DMS 273 treated with DMSO at 0.1 percent for 48 hours (cell line): ENCODE measurements at places on chromosomes 13 and 19.

GRCh38 chr19:21851596-21852345 lies 15.8 kb upstream of the ZNF43 start:
- DNase-seq, result peak; percentile 88

GRCh38 chr19:16032509-16033135 lies 43.7 kb upstream of the TPM4 start:
- DNase-seq, result no peak

- DNase-seq, result no peak
Measured at GRCh38 chr13:39998166-39998565, 342.7 kb downstream of the COG6 start.

DNA sequence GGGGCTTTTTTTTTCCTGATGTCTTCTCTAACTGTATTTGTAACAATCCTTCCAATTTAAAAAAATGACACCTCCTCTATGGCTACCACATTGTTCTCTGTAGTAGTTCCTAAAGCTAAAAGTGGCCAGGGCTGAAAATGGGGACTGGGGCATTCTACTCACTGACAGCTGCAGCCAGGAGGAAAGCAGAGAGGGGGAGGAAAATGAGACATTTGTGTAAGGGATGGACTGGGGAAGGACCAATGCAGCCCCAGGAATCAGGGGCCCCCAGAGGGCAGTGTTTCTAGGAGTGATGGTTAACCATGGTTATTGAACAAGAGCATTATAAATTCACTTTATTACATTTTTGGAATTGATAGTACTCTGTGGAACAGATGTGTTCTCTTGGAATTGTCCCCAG lies 34.3 kb upstream of the C1QTNF9 start:
- DNase-seq, result no peak

- DNase-seq, result no peak
Measured at GRCh38 chr19:46608581-46609345, 7.6 kb downstream of the CALM3 start.

DNA sequence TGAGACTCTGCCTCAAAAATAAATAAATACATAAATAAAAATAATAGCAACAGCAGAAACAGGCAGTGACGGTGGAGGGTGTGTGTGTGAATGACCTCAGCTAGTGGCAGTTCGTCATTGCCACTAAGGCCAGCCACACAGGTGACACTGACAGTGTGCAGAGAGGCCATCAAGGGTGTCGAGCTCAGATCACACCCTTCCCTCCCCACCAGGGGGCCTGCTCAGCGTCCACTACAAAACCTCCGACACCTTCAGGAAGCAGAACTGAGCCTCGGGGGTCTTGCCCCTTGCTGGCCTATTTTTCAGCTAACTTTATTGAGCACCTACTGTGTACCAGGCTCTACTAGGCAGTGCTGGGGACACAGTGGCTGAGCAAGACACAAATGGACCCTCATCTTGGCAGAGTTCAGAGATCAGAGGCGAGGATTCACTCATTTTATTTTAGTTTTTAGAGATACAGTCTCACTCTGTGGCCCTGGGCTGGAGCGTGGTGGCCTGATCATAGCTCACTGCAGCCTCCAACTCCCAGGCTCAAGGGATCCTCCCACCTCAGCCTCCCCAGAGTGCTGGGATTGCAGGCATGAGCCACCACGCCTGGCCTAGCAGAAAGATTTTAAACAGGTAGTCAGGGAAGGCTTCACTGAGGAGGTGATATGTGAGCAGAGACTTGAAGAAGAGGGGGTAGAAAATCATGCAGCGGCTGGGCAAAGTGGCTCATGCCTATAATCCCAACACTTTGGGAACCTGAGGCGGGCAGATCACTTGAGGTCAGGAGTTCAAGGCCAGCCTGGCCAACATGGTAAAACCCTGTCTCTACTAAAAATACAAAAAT lies 30.3 kb upstream of the SEMA6B start:
- no peak for DNase-seq

DNA sequence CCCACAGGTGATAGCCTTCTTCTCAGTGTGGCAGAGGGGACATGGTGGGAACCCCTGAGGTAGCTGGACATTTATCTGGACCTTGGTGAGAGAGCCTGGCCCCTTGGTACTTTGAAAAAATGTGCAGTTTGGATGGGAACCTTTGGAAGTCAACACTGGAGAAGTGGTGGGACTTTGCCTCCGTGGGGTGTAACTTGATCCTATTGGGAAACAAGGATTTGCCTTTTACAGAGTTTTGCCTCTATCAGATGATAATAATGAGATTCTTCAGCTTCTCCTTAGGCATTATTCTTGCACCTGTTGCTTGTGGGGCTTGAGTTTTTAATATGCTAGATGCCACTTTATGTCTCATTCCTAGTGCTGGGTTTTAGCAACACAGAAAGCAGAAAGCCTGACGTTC lies 99.0 kb downstream of the ERCC5 start:
- no peak for DNase-seq

GRCh38 chr19:5864725-5865486 lies 5.4 kb downstream of the FUT5 start:
- DNase-seq, result no peak

GRCh38 chr13:76982061-76982460 lies 9.8 kb upstream of the CLN5 start:
- no peak for DNase-seq

DNA sequence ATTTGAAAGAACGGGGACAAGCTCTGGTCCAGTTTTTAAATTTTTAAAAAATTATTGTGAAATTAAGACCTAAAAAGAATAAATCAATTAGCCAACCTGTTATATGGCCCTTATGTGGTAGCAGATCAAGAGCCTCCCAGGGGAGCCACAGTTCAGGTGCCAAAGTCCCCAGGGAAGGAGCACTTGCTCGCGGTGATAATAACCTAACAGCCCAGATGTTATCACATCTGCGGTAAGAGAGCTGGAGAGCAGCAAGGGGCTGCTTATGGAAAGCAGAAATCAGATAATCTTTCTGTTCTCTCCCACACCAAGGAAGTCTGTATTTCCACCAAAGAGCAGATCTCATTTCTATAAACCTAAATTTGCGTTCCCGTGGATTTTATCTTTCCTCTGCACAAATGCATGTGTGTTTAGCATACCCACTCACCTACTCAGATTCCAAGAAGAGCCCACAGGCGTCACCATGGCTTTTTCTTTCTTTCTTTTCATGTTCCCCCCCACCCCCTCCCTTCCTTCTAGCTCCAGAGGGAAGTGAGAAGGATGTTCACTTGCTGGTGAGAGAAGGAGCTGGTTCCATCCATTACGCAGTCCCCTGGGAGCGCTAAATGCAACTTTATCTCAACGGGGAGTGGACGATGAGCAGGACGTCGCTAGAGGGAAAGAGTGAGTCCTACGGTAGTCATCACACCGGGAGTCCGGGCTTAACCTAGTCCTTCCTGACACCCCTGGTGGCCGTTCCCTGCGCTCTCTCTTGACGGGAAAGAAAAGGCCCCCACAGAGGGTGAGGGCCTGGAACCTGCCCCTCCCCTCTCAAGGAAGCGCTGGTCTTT lies 1.6 kb upstream of the POU4F1 start:
- no peak for DNase-seq

DNA sequence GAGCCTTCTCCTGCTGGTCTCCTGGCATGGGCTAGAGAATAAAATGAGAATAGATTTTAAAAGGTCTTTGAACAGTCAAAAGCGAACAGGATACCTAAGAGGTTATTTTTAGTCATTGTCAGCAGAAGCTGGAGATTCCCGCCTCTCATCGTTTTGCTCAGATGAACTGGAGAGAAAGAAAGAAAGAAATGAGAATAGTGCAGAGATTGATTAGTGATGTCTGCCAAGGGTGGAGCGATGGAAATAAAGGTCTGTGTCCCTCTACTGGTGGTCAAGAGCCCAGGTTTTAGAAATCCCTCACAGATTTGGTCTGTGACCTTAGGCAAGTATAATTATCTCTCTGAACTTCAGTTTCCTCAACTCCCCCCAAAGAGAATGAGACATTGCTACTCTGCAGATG lies 5.3 kb downstream of the NCAN start:
- DNase-seq, result no peak

GRCh38 chr19:21127001-21127400 lies 14.8 kb upstream of the ZNF431 start:
- no peak for DNase-seq

DNA sequence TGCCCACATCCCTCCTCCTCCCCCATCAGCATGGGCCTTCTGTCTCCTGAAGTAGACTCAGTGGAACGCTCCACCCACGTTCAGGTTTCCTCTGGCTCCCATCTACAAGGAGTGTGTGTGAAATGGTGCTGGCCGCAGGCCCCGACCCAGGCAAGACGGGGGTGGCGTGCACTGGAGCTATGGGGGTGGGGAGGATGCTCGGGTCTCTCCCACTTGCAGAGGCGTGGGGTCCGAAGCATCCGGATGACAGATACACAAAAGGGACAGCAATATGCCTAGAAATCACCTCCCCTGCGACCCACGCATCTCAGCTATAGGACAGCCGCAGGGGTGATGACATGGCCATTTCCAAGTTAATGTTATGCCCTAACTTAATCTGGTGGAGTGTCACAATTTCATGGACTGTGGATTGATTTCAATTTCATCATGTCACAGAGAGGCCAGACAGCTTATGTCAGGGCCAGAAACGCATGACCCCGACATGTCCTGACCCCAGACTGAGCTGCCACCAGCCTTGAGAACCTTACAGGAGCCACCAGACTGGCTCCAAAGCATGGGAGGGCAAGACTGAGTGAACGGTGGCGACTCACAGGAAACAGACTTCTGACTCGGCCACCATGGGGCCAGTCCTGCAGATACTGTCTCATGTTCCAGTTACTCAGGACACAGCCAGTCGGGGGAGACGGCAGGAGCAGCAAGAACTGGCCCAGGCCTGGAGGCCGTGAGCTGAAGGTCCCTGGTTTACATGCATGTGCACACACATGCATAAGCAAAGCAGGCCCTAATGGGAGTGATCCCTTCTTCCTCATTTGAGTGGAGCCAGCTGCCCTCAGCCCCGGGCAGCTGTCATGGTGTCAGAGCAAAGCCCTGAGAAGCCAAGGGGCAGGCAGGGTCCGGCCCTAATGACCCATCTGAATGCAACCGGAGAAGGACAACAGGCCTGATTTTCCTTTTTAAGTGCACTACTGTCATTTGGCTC lies 82.2 kb downstream of the SLC7A1 start:
- DNase-seq, result no peak

DNA sequence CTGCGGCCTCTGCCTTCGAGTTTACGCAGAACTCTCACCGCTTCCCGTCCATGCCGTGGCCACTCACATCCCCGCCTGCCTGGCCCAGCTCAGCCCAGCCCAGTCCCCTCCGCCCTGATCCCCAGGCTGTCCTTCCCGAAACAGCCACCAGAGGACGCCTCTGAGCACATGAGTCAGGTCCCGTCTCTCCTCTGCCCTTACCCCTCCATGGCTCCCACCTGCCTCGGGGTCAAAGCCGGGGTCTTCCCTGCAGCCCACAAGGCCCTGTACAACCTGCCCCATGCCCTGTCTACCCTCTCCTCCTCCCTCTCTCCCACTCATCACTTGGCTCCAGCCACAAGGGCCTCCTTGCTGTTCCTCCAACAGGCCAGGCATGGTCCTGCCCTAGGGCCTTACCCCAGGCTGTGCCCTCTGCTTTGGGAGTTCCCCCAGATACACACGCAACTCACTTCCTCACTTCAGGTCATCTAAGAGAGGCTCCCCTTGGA lies 8.1 kb upstream of the SEMA6B start:
- no peak for DNase-seq

GRCh38 chr19:30340771-30341561 lies 31.2 kb upstream of the ZNF536 start:
- DNase-seq, result no peak

DNA sequence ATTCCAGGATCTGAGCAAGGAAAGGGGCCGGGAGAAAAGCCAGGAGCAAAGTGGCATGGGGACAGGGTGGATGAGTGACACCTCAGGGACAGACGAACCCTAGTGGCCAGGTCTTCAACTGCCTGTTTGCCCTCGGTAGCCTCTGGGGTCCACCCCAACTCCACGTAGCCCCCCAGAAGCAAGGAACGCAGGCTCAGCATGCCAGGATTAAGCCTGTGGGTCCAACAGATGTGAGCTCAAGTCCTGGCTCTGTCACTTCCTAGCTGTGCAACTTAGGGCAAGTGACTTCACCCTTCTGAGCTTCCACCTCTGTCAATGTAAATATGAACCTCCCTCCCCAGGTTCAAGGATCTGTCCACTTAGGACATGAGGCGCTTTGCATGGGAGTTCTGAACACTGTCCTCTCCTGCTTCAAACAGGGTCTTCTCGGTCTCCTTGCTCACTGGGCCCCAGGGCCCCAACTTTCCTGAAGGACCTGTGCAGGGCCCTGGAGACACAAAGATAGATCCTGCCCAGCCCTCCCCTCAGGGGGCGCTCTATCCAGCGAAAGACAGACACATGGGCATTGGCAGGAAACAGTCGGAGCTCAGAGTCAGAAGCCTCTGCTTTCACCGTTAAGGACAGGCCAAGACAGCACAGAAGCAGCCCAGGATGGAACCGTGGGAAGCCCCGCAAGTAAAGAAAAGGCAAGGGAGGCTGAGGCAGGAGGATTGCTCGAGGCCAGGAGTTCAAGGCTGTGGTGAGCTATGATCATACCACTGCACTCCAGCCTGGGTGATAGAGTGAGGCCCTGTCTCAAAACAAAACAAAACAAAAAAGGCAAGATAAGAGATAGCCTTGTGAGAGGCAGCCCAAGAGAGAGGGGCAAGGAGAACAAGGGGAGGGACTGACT lies 13.2 kb downstream of the SYDE1 start:
- no peak for DNase-seq

GRCh38 chr13:30690282-30691188 lies 44.8 kb upstream of the ALOX5AP start:
- peak; percentile 76 for DNase-seq

GRCh38 chr19:41426952-41427646 lies at the start of gene B3GNT8:
Gene B3GNT8, minus strand, starts transcription at chr19:41427374. Its CDS starts 596 bp downstream, at chr19:41426778.
- DNase-seq, result peak; percentile 51

DNA sequence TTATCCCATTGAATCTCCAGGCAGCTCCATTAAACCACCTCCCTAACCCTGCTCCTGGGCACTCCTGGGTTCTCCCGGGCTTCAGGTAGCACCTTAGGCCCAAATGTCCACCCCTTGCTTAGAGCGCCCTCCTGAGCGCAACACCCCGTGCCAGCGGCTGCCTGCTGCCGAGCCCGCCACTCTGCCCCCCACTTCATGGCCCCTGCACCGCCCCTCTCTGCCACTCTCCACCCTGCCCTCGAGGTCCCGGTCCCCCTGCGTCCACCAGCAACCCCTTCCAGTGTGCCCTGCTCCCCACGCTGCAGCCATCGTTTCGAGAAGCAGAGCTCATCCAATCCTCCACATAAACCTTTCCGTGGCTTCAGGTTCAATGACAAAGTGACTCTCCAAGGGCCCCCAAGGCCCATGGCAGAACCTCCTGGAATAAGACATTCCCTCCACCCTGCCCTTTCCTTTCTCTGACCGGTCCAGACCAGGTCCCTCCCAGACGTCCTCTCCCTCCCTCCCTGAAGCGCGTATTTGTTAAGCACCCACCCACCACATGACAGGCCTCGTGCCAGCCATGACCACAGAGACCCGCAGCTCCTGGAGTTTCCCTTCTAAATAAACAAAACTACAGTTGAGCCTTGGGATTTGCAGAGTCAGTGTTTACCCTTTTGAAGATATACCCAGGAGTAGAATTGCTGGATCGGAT lies 66.6 kb downstream of the ARHGEF18 start:
- DNase-seq, result no peak
